ENCODE measurements at places on chromosomes 12 and 14. TPM values are rescaled to one million over a fixed set of nuclear protein-coding genes. Genes with fewer than 3 reads are reported as not detected.

The DNAH10 gene
- 2.0 TPM for total RNA-seq

The CELA1 gene
- total RNA-seq: not detected

The MFAP5 gene
- not detected for total RNA-seq

The CLEC9A gene
- not detected for total RNA-seq

The RNF212B gene
- not detected for total RNA-seq

The NANOG gene
- not detected for total RNA-seq

The NOVA1 gene
- 62.2 TPM for total RNA-seq

- H3K27ac ChIP-seq: no peak overlapping the region
- no peak for DNase-seq
- H3K4me1 ChIP-seq: no peaks in the 10 kb centered on the region
- H3K27me3 ChIP-seq: no peaks in the 10 kb centered on the region
- H3K4me3 ChIP-seq: no peak overlapping the region
Observed at GRCh38 chr14:55814873-55815272, 234.9 kb downstream of the KTN1 start.

DNA sequence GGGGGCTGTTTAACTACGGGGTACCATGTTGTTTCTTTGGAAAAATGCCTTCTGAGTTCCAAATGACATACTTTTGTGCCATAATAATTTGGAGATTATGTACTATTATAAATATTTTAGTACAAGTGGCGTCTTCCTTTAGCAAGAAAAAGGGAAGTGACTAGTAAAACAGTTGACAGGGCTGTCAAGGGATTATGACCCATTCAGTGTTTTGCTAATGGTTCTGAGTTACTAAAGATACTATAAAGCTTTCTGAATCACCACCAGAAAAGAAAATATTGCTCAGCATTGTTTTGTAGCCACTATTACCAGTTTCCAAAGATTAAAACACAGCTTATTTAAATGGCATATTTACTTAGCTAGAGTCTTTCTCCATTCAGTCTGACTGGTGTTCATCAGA, 334.9 kb downstream of the SNAPC1 start:
- H3K36me3 ChIP-seq: no peaks in the 10 kb centered on the region
- no peak for DNase-seq
- peaks cover 2% of the 10 kb centered on the region for H3K4me1 ChIP-seq
- H3K27me3 ChIP-seq: peaks cover 3% of the 10 kb centered on the region

GRCh38 chr14:50792051-50792477, 38.9 kb downstream of the NIN start:
- peaks cover 13% of the 10 kb centered on the region for H3K36me3 ChIP-seq
- H3K4me3 ChIP-seq: no peak overlapping the region
- H3K4me1 ChIP-seq: peaks cover 27% of the 10 kb centered on the region
- DNase-seq: no peak
- H3K27ac ChIP-seq: no peak overlapping the region

GRCh38 chr12:109458086-109458485, 19.0 kb downstream of the KCTD10 start:
- H3K4me1 ChIP-seq: peaks cover 61% of the 10 kb centered on the region
- peak overlapping the region; percentile 94 for H3K27ac ChIP-seq
- DNase-seq: no peak
- peak overlapping the region; percentile 70 for H3K4me3 ChIP-seq
- H3K27me3 ChIP-seq: no peaks in the 10 kb centered on the region

GRCh38 chr14:71317385-71318096, 410.3 kb downstream of the PCNX1 start:
- no peaks in the 10 kb centered on the region for H3K27me3 ChIP-seq
- H3K4me1 ChIP-seq: peaks cover 20% of the 10 kb centered on the region
- DNase-seq: no peak
- peak overlapping the region; percentile 57 for H3K4me3 ChIP-seq
- H3K36me3 ChIP-seq: no peaks in the 10 kb centered on the region

GRCh38 chr14:92553438-92553837, 39.9 kb downstream of the RIN3 start:
- no peaks in the 10 kb centered on the region for H3K36me3 ChIP-seq
- H3K4me3 ChIP-seq: no peak overlapping the region
- H3K4me1 ChIP-seq: no peaks in the 10 kb centered on the region
- DNase-seq: no peak
- no peaks in the 10 kb centered on the region for H3K27me3 ChIP-seq
- no peak overlapping the region for H3K27ac ChIP-seq

GRCh38 chr12:62484233-62484632, 17.6 kb downstream of the MON2 start:
- peaks cover 6% of the 10 kb centered on the region for H3K4me1 ChIP-seq
- DNase-seq: no peak
- no peaks in the 10 kb centered on the region for H3K27me3 ChIP-seq
- H3K4me3 ChIP-seq: no peak overlapping the region
- H3K27ac ChIP-seq: no peak overlapping the region

DNA sequence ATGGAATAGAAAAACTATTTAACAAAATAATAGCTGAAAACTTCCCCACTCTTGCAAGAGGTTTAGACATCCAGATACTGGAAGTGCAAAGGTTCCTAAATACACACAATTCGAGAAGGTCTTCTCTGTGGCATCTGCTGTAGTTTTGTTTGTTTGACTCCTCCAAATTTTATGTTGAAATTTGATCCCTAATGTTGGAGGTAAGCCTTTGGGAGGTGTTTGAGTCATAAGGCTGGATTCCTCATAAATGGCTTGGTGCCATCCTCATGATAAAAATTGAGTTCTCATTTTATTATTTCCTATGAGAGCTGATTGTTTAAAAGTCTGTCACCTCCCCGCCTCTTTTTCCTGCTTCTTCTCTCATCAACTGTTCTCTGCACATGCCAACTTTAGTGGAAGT, 182.7 kb downstream of the MYRFL start:
- DNase-seq: no peak
- H3K27ac ChIP-seq: no peak overlapping the region
- peaks cover 2% of the 10 kb centered on the region for H3K4me1 ChIP-seq
- H3K36me3 ChIP-seq: peaks cover 8% of the 10 kb centered on the region

DNA sequence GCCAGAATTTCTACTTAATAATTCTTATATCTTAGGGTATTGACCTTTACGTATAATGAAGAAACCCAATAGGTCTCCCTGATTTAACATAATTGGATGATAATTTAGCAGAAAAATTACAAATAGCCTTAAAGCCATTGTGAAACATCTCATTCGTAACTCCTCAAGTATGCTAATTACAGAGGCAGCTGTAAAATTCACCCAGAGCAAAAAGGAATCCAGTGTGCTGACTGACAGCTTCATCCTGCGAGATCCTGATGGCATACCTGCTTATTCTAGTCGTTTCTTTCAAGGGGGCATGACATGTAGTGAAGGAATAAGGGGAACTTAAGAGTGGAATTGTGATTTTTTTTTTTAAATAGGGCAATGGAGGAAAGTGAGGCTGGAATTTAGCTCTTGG, 291.5 kb downstream of the FUT8 start:
- H3K4me3 ChIP-seq: no peak overlapping the region
- DNase-seq: no peak
- no peak overlapping the region for H3K27ac ChIP-seq
- H3K27me3 ChIP-seq: no peaks in the 10 kb centered on the region
- peaks cover 10% of the 10 kb centered on the region for H3K4me1 ChIP-seq

DNA sequence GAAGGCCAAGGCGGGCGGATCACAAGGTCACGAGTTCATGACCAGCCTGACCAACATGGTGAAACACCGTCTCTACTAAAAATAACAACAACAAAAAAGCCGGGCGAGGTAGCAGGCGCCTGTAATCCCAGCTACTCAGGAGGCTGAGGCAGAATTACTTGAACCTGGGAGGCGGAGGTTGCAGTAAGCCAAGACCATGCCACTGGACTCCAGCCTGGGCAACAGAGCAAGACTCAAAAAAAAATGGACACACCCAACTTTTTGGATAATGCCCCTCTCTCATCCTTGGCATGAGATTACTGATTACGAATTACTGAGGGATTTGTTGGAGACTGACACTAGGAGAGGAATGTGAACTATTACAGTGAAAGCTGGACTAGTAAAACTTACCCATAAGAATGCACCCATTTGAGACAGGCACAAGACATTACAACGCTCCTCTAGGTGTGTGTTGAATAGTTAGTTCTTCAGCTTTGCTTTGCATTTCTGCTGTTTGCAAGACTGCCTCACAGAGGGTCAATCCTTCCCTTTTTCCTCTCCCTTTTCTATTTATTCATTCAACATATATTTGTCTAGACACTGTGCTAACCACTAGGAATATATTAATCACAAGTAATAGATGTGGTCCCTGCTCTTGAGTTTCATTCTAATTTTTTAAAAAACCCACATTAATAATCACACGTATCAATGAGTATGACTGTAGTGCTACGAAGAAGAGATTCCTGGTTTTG, 46.0 kb upstream of the OR5AU1 start:
- no peak overlapping the region for H3K27ac ChIP-seq
- no peak overlapping the region for H3K4me3 ChIP-seq
- peaks cover 21% of the 10 kb centered on the region for H3K4me1 ChIP-seq
- H3K27me3 ChIP-seq: peaks cover 10% of the 10 kb centered on the region
- H3K36me3 ChIP-seq: peaks cover 17% of the 10 kb centered on the region

DNA sequence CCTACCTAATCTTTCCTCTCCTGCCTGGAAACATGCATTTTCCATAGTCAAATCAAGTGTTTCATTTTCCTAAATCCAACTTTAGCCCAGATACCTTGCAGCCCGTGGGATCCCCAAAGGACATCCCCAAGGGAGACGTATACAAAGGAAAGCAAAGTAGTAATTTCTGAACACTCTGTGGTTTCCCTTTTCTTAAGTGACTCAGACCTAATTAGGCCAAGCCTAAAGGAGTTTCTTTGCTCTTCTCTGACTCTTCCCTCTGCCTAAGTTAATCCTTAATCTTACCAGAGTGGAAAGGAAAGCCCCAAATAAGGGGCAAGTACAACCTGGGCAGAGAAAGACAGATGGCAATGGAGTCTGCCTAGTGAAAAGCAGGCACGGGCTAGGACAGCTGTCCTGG, 250.3 kb downstream of the SPTSSA start:
- H3K27me3 ChIP-seq: no peaks in the 10 kb centered on the region
- H3K4me1 ChIP-seq: no peaks in the 10 kb centered on the region
- no peaks in the 10 kb centered on the region for H3K36me3 ChIP-seq
- H3K27ac ChIP-seq: no peak overlapping the region
- H3K4me3 ChIP-seq: no peak overlapping the region

DNA sequence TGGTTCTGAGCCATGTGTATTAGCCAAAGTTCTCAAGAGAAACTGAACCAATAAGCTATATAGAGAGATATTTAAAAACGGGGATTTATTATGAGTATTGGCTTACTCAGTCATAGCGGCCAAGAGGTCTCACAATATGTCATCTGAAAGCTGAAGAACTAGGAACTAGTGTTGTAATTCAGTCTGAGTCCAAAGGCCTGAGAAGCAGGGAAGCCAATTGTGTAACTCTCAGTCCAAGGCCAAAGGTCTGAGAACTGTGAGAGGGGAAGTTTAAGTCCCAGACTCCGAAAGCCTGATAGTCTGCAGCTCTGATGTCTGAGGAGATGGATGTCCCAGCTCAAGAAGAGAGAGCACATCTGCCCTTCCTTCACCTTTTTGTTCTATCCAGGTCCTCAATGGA, 344.8 kb upstream of the USP15 start:
- H3K27me3 ChIP-seq: no peaks in the 10 kb centered on the region
- no peak overlapping the region for H3K27ac ChIP-seq
- no peaks in the 10 kb centered on the region for H3K4me1 ChIP-seq
- no peak for DNase-seq
- no peaks in the 10 kb centered on the region for H3K36me3 ChIP-seq
